ENCODE measurements at places on chromosomes 7 and 10.

- no peak for DNase-seq
Observed at GRCh38 chr10:24444337-24444736, 235.4 kb downstream of the KIAA1217 start.

GRCh38 chr10:93554760-93555432 is 11.6 kb upstream of the FFAR4 start:
- DNase-seq: peak; percentile 24

GRCh38 chr7:28885771-28886170 is 72.4 kb downstream of the TRIL start:
- DNase-seq: no peak

DNA sequence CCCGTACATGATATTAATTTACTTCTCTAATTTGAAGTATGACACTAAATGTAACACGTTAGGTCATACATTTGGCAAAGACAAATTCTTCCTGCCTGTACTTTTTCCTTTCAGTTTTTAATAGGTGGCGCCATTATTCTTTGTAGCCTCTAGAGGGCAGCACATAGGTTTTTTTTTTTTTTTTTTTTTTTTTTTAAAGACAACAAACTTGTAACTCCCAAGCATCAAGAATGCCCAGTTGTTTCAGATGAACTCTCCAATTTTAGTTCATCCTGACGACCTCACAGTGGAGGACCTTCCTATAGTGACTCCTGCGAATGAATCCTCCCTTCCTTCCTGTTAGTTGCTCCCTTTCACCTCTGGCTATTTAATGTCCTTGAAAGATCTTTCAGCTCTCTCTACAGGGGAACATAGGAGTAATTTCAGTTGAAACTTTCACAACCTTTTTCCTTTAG is 139.3 kb upstream of the HDAC9 start:
- no peak for DNase-seq

DNA sequence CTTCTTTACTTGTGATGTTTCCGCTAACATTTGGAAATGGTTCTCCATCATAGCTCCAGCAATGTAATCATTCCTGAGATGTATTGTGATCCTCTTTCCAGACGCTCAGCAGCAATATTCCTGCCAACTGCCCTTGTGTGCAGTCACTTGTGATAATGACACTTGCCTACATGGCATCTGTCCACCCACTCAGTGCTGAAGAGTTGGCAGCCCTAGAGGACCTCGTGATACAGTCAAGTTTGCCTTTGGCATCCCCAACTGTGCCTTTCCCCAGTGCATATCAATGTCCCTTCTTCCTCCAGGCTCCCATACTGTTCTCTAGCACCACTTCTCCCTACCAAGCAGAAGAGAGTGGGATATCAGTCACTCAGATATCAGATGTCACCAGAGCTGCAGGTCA is 64.9 kb downstream of the MYOF start:
- DNase-seq: no peak

GRCh38 chr7:140249036-140249806 is 72.4 kb upstream of the KDM7A start:
- no peak for DNase-seq

GRCh38 chr10:49627644-49628247 is 13.9 kb downstream of the CHAT start:
- no peak for DNase-seq
